Peyer's patch (tissue), 4 donors: ENCODE measurements at places on chromosomes 1 and 21. TPM values are rescaled to one million over a fixed set of nuclear protein-coding genes. Genes with fewer than 3 reads are reported as not detected.
A peak's percentile ranks its signal among the peaks of the same experiment; 100 is the strongest.

The KRTAP12-2 gene
- not detected for total RNA-seq

The ANGPTL3 gene
- total RNA-seq = not detected

The DYNLT5 gene
- total RNA-seq = not detected

The SPTA1 gene
- not detected for total RNA-seq

The SPATA46 gene
- total RNA-seq = not detected

The RXRG gene
- not detected for total RNA-seq

The NES gene
- total RNA-seq = 2.8 TPM

The PGLYRP4 gene
- not detected for total RNA-seq

The CCDC30 gene
- 8.3 TPM for total RNA-seq

DNA sequence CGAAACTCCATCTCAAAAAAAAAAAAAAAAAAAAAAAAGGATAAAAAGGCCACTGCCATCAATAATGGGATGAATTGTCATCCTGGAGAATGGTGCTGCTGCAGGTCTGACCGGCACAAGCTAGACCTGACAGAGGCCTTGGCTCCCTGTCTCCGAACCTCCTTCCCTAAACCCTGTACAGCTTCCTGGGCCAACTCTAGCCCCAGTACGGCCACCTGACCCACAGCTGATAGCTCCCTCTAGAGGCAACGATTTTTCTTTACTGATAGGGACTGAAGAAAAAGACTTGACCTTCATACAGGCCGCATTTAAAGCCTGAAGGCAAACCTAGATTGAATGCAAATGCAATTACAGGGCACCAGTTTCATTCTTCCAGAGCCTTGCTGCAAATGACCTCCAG is 30.7 kb downstream of the NOL9 start:
- DNase-seq = no peak

- no peak for DNase-seq
These were observed 24.4 kb upstream of the TMEM54 start for GRCh38 chr1:32925403-32926162.

DNA sequence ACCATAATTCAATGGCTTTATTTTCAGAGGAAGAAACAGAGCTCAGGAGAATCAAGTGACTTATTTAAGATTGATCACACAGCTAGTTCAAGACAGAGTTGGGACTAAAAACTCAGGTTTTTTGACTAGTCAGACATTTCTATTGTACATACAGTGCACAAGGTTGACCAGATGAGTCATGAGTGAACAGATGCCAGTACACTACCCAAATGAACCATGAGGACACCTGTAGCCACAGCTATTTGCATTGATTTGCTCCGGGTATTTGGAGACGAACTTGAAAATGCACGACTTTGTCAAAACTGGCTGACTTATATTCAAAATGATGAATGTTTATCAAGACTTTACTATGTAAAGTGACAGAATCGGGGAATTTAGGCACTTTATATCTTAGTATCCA is 161.7 kb upstream of the ST6GALNAC5 start:
- DNase-seq = no peak

- peak; percentile 44 for DNase-seq
These were observed 60.1 kb downstream of the KCNAB2 start for GRCh38 chr1:6105763-6106162.

- no peak for DNase-seq
These were observed 69.7 kb upstream of the SPAG17 start for GRCh38 chr1:118254491-118255425.

DNA sequence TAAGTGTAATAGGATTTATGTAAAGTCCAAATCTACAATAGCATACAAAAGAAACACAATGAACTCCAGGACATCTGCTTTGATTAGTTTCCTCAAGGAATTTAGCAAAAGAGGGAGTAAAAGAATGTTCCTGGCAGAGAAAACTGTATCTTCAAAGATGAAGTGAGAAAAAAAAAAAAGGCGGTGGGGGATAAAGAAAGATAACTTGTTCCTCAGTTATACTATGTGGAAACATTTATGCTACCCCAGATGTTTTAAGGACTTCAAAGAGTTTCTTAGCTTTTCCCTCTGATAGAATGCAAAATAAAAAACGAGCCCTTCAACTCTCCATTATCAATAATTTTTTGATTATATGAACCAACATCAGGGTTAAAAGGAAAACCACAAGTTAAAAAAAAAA is 908.9 kb upstream of the ADGRL2 start:
- no peak for DNase-seq

- no peak for DNase-seq
These were observed 13.6 kb downstream of the UBL4B start for GRCh38 chr1:110125810-110126209.

- DNase-seq = no peak
These were observed 58.1 kb downstream of the NME7 start for GRCh38 chr1:169309178-169310166.

- no peak for DNase-seq
These were observed 75.0 kb downstream of the DPYD start for GRCh38 chr1:97845805-97846204.

GRCh38 chr1:234321231-234321630 is 52.0 kb upstream of the COA6 start:
- DNase-seq = no peak

DNA sequence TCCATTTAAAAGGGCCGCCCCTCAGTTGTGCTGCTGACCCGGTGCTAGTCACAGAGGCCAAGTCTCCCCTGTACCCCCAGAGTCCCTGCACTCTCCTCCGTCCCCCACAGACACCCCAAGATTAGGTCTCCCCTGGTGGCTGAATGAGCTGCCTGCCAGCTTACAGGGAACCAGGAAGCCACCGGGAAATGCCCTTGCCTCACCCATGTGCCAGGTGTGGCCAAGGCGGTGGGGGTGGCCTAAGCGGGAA is 32.7 kb downstream of the HSPG2 start:
- DNase-seq = no peak

- no peak for DNase-seq
These were observed 289.8 kb downstream of the NTNG1 start for GRCh38 chr1:107430540-107431228.

GRCh38 chr1:220878191-220879075 is 810 bp upstream of the HLX start:
- DNase-seq = peak; percentile 68

DNA sequence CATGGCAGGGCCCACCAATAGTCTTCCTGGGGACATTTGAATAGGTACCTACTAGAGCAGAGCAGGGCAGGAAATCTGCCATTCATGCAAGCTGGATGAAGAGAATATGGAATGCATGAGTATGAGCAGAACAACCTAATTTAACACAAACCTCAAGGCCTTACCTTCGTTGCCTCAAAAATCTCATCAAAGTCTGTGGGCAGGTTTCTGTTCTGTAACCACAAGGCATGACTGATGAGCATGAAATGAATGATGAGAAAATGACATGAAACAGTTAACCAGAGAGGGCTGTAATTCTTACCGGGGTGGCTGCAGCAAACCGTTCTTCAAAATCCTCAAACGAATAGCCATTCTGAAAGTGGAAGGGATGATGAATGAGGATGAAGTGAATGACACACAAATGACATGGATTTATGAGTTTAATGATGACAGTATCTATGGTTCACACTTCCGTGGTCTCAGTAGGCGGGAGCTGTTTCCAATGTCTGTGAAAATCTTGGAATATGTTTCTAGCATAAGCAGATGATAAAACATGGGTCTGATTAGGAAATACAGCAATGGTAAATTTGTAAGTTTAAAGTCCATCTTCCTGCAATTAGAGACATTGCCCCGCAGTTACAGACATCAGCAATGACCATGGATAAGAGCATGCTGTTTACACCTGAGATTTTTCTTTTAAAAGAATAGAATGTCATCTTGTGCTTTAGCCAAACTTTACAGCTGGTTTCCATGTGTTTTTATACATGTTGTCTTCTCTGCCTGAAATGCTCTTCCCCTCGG is 67.6 kb upstream of the C8B start:
- DNase-seq = no peak

GRCh38 chr1:85199667-85200462 is 951 bp downstream of the SYDE2 start:
- no peak for DNase-seq

GRCh38 chr1:98739762-98740161 is 78.2 kb downstream of the SNX7 start:
- DNase-seq = no peak
